ENCODE measurements at places on chromosomes 3 and 15.

DNA sequence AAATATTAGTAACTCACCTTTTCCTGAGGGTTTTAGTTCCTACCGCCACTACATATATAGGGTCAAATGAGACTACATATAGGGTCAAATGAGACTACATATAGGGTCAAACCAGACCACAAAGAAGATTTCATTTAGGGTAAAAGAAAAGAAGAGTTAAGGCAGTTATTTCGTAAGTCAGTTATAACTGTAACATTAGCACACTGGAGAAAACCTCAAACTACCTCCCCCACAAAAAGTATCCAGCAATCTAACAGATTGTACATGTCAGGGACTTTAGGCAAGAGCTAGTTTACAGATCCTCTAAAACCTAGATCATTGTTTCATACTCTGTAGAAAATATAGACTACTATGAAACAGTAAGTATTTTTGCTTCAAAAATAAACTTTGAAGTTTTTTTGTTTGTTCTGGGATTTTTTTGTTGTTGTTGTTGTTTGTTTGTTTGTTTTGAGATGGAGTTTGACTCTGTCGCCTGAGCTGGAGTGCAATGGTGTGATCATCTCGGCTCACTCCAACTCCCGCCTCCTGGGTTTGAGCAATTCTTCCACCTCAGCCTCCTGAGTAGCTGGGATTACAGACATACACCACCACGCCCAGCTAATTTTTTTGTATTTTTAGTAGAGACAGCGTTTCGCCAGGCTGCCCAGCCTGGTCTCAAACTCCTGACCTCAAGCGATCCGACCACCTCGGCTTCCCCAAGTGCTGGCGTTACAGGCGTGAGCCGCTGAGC, 92.4 kb upstream of the CGNL1 start:
- no peak for DNase-seq

- no peak for DNase-seq
Observed at GRCh38 chr3:128338536-128339330, 128.0 kb downstream of the DNAJB8 start.

GRCh38 chr3:197241173-197241572, 57.2 kb downstream of the DLG1 start:
- no peak for DNase-seq

DNA sequence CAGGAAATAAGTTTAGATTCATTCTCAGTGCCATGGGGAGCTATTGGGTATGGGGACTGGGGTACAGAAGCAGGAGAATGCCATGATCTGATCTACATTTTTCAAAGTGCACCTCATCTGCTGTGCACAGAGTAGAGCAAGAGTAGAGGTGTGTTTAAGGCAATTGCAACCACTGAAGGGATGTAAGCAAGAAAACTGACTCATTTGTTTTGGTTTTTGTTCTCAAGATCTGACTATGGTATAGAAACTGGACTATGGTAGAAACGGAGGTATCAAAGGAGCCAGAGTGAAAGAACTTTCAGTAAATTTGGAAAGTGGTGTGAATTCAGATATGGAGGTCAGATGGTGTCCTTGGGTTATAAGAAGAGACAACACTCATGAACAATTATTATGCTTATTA, 86.2 kb upstream of the CMSS1 start:
- DNase-seq, result no peak

GRCh38 chr3:194087995-194088855, 47.7 kb upstream of the HES1 start:
- no peak for DNase-seq

- no peak for DNase-seq
Observed at GRCh38 chr3:9704347-9705322, 1.0 kb downstream of the CPNE9 start.

GRCh38 chr15:91950631-91951329, 97.3 kb downstream of the SLCO3A1 start:
- DNase-seq, result no peak

DNA sequence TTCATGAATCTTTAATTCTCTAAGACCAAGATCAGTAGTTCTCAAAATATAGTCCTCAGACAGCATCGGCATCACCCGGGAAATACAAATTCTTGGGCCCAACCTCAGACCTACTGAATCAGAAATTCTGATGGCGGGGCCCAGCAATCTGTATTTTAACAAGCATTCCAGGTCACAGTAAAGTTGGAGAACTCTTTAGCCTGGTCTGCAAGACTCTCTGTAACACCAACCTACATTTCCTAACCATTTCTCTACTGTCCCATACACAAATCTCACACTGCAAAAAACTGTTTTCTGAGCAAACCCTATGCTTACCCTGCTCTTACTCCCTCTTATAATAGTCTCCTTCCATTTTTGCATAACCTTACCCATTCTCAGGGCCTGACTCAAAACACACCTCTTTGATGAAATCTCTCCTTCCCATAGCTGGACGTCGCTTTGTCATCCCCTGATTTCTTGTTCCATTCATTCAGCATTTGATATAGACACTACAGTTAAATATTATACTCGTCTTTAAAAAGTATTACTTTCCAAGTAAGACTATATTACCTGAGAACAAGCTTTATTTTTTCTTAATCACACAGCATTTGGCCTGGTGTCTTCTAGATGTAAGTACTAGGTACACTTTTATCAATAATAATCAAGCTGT, 83.3 kb upstream of the MYO5C start:
- no peak for DNase-seq

- DNase-seq, result no peak
Observed at GRCh38 chr15:101014921-101015841, 96.0 kb downstream of the LRRK1 start.

GRCh38 chr3:42713747-42714146, 11.1 kb upstream of the HHATL start:
- no peak for DNase-seq

- no peak for DNase-seq
Observed at GRCh38 chr3:98013411-98014267, 21.5 kb downstream of the GABRR3 start.

DNA sequence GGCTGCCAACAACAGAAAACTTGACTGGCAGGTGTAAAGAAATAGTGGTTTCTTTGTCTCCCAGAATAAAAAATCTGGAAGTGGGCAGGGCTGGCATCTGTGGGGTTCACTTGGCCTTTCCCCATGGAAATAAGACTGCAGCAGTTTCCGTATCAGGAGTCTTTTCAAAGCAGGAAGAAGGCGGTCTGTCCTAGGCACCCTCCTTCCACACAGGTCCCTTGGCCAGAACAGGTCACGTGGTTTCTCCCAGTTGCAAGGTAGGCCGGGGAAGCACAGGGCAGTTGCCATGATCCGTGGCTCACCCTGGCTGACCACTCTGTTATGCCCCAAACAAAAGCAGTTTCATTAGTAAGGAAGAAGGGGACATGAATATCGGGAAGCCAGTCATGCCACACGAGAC, 45.4 kb downstream of the ZDHHC19 start:
- no peak for DNase-seq

DNA sequence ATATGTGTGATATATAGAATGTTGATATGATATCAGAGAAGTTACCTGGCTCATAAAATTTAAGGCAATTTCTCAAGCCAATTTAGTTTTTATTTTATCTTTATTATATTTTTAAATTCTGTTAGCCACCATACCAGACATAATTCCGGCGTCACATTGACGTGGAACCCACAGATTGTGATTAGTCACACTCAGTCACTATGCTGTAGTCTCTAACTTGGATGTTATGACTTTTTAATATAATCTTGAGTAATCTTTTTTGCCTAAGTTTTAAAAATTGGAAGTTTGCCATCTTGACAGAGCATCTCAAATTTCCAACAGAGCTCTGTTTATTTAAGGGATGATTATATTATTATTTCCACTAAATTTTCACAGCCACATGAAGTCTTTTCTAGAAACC, 9.7 kb upstream of the DCLK3 start:
- no peak for DNase-seq

DNA sequence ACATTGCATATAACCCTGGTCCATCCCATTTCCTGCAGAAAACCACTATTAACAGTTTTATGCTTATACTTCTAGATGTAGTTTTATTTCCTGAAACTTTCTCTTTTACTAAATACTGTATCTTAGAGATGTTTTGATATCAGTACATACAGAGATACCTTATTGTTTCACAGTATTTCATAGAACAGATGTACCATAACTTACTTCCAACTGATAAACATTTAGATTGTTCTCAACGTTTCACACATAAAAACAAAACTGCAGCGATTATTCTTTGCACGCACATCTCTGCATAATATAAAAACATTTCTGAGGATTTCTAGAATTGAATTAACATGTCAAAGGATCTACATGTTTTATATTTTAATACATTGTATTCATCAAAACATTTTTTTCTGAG, 2.6 kb downstream of the ZNF80 start:
- DNase-seq, result no peak

DNA sequence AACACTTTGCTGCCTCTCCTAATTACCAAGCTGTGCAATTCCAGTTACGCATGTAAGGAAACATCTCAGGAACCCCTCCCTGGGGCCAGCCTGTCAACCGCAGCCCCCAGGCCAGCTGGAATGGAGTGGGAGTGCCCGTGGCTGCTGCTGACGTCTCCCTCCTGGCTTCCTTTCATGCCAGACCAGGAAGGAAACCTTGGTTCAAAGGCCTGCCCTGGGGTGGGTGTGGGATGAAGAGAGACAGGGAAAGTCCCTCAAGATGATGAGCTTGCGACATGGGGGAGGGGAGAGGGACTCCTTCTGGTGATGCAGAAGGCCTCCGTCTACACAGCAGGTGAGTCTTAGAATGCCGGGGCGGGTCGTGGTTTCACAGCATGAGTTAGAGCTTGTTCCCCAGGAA, 11.4 kb upstream of the CYP11A1 start:
- DNase-seq, result no peak

DNA sequence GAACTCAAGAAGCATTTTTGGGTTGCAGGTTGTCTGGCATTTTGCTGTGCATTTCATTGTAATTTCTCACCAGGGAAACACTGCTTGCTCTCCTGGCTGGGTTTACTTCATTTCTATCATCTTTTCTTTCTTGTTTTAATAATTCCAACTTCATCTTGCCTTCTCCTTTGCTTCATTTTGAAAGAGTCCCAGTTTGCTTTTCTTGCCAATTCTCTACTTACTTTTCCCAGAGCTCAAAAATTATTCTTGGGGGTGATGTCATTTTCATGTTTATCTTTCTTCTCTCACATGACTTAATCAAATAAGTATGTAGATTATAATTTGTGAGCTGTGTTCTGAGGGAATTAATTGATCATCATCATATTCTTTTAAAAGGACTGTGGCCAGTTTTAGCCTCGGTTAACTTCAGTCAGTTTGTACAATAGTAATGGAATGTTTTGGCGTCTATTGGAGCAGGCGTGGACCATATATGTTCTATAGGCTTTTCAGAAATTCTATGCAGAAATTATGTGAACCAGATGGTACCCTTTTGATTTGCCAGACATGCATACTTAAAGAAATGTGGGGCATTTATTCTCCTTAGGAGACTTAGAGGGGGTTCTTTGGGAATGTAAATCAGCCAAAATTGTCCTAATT, 30.1 kb downstream of the SH3GL3 start:
- DNase-seq, result no peak

DNA sequence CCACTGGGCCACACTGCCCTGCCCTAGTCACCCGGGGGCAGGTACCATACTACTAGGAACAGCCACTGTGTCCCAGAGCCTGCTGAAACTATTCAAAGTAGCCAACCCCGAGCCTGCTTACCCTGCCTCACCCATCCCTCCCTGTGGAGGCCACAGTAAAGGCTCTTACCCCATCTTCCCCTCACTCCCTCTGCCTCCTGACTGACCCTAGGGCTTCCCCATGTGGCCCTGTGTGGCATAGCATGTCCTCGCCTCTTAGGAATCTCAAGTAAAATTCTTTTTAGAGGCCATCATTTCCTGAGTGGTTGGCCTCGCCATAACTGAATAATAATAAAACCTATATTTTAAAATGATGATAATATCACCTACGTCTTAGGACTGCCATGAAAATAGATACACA, 112.2 kb upstream of the SLC6A11 start:
- DNase-seq, result no peak

DNA sequence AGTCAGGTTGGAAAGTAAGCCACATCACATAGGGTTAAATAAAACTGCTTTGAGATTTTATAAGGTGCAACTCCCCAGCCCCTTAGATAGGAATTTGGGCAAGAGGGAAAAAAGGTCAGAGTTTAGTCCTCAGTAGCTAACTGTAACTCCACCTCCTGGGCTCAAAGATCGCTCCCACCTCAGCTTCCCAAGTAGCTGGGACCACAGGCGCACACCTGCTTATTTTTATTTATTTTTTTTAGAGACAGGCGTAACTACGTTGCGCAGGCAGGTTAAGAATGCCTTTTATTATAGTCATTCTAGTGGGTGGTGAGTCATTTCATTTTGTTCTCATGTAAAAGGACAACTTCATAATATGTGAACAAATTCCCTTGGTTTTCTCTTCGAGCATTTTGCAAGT, 14.7 kb downstream of the TM2D3 start:
- DNase-seq, result no peak

DNA sequence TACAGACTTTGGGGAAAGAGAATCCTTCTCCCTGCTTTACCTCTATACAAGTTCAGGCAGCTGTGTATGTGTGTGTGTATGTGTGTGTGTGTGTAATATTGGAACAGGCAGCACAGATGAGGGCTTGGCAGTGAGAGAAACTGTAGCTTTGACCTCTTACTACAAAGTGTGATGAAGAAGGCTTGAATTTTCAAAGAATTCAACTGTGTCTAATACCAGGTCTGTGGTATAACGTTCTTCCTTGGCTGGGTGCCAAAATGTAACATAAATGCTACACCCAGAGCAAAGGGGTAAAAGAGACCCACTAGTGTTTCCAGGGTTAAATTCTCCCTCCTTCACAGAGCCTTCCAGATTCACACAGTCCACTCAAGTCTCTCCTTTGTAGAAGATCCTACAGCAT, 51.1 kb downstream of the CHST2 start:
- no peak for DNase-seq

DNA sequence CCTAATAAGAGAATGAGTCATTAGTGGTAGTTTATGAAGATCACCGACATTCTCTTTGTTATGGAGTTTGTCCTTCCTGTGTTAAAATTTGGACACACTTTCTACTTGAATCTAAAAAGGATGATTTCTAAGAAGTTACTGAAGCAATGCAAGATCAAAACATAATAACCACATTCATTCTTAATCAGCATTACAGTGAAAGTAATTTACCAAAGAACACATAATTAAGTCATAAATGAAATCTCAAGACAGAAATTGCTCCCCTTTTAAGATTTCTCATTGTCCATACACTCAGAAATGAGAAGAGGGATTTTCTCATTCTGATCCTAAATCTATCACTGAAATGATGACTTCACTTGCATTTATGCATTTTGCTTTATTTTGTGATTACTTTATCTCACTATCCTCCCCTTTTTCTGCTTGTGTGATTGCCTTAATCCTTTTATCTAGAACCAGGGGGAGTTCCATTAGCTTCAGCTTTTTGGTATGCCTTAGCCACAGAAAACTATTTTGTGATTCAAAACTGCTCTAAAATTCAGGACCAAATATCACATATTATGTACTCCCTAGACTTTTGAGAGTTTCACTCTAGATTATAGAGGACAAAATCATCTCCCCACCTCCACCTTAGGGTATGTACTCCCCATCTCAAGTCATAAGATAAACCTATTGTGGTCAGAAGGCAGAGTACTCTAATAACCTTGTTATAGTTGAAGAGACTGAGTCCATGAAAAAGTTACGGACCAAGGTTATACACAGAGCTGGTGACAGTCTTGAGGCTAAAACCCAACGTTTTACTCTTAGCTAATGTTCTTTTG, 817.6 kb upstream of the CFAP20DC start:
- no peak for DNase-seq

- DNase-seq, result no peak
Observed at GRCh38 chr3:173586166-173586565, 188.6 kb downstream of the NLGN1 start.

GRCh38 chr15:51299187-51300015, 39.0 kb downstream of the CYP19A1 start:
- peak; percentile 39 for DNase-seq

All from nucleus accumbens (tissue), 56 donors.